ENCODE measurements at places on chromosomes 16 and 17.

DNA sequence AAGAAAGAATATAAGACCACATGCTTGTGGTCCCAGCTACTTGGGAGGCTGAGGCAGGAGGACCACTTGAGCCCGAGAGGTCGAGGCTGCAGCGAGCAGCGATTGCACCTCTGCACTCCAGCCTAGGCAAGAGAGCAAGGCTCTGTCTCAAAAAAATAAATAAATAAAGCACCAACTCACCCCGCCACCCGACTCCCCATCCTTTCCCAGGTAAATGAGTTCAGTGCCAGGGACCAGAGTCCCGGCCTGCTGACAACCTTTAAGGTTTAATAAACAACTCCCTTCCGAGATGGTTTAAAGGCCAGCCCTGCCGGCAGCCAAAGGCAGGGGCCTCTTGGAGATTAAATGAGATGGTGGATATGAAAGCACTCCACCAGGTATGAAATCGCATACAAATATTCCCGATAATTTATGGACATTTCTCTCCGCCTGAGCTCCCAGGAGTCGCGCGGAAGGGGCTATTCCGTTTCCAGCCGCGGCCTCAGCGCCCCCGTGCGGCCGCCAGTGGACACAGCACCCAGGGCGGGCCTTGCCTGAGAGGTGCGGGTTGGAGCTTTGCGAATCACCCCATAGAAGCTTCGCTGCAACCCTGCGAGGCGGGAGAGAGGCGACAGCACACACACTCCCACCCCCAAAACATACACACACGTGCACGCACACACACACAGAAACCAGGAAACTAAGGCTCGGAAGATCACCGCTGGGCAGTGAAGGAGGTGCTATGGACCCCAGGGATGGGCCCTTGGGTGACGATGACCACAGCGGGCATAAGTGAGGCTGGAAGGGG lies 4.0 kb upstream of the RPL38 start:
- DNase-seq: peak; percentile 91

DNA sequence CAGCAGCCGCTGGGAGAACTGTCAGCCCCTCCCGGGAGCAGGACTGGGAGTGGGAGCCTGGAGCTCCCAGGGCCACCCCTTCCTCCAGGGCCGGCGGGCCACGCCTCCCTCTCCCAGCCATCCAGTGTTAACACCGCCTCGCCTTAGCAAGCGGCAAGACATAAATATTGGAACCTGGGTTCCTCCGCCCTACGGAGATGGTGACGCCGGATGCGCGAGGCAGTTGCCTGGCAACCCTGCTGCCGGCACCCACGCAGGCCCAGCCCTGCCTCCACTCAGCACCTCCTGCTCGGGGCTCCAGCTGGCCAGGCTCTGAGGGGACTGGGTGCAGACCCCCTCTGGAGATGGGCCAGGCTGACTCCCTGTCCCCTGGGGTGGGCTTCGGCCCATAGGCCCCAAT lies 27.4 kb upstream of the CACNA1H start:
- no peak for DNase-seq

DNA sequence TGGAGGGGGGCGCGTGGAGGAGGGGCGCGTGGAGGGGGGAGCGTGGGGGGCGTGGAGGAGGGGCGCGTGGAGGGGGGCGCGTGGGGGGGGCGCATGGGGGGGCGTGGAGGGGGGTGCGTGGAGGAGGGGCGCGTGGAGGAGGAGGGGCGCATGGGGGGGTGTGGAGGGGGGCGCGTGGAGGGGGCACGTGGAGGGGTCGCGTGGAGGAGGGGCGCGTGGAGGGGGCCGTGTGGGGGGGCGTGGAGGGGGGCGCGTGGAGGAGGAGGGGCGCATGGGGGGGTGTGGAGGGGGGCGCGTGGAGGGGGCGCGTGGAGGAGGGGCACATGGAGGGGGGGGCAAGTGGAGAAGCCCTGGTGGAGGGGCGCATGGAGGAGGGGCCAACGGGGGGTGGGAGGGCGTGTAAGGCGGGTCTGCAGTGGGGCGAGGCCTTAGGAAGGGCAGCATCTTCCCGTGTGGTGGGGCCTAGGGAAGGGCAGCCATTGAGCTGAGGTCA lies 7.3 kb downstream of the MSLN start:
- DNase-seq: peak; percentile 62

- no peak for DNase-seq
These were observed 6.3 kb upstream of the PPP1R27 start for GRCh38 chr17:81840826-81841778.

DNA sequence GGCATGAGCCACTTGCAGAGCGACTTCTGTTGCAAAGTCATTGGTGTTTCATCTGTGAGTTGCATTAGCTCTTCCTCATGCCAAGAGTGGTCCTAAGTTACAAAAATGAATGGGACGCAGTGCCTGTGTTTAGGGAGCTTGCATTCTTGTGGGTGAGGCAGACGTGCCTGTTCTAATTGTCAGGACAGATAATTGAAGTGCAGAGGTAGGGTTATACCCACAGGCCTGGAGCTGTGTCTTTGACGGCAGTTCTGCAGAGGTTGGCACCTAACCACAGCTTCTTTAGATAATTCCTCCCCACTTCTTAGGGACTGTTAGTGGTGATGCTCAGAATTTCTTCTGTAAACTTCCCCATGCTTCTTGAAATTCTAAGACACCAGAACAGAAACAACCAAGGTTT lies 307.1 kb downstream of the SNX29 start:
- no peak for DNase-seq

- DNase-seq: no peak
These were observed 27.7 kb upstream of the HS3ST2 start for GRCh38 chr16:22786284-22786683.

DNA sequence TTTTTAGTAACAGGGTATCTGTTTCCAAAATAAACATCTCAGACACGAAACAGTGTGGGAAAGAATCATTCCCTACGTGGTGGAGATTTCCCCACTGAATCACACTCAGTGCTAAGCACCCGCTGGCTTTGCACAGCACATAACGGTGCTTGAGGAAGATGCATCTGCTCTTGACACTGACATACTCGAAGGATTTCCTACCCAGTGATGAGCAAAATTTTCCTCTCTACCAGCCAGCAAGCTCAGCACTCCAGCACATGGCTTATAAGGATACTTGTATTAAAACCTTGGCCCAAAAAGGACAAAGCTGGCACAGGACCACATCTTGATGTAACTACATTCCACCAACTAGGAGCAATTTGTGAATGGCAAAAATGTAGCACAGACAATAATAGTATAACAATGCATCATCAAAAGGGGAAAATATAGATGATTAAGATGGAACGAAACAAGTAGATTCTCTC lies 59.0 kb downstream of the ANKFY1 start:
- DNase-seq: no peak

- DNase-seq: no peak
These were observed 135.0 kb downstream of the COPRS start for GRCh38 chr17:31724026-31724425.

DNA sequence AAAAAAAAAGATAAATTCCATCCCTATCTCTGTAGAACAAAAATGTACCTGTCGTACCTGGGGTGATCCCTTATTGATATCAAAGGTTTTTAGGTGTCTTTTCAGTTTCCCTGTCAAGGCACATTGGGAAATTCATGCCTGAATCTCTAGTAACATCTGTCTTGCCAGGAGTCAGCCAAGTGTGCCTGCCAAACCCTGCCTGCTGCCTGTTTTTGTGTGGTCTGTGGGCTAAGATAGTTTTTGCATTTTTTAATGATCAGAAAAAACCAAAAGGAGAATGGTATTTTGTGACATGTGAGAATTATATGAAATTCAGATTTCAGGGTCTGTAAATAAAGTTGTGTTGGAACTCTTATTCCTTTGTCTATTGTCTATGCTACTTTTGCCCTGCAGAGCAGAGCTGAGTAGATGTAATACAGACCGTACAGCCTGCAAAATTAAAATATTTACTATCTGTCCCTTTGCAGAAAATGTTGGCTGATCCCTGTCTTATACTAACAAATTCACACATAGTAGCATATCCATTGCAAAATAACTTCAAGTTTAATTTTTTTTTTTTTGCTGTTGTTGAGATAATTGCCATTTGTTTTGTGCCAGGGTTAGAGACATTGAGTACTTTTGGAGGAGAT lies 13.0 kb upstream of the CHP2 start:
- DNase-seq: no peak

- no peak for DNase-seq
These were observed 14.9 kb downstream of the MYO1D start for GRCh38 chr17:32861981-32862380.

GRCh38 chr17:79842136-79842655 lies 3.0 kb upstream of the CBX4 start:
- no peak for DNase-seq

DNA sequence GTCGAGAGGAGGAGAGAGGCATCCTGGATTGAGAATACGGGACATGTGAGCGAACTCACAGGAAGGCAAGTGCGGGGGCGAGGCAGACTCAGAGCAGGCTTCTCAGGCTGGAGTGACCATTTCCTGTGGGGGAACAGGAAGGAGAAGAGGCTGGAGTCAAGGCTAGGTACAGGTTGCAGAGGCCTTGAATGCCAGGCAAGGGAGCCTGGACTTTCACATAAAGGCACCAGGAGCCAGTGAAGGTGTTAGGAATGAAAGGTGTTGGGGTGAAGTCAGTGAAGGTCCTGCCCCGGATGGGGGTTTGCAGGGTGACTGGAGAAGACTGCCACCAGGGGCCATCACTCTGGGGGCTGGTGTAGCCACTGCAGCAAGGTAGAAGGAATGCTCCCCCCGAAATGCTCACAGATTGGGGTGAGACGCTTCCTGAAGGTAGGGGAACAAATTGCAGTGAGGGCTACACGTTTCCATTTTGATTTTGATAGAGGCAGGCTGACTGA lies 5.3 kb upstream of the GPRC5C start:
- no peak for DNase-seq

Measured in glutamatergic neuron (in vitro differentiated cells).